ENCODE measurements at places on chromosomes 2 and 18.

GRCh38 chr2:191176801-191177438 is 26.1 kb upstream of the STAT4 start:
- no peak for DNase-seq

DNA sequence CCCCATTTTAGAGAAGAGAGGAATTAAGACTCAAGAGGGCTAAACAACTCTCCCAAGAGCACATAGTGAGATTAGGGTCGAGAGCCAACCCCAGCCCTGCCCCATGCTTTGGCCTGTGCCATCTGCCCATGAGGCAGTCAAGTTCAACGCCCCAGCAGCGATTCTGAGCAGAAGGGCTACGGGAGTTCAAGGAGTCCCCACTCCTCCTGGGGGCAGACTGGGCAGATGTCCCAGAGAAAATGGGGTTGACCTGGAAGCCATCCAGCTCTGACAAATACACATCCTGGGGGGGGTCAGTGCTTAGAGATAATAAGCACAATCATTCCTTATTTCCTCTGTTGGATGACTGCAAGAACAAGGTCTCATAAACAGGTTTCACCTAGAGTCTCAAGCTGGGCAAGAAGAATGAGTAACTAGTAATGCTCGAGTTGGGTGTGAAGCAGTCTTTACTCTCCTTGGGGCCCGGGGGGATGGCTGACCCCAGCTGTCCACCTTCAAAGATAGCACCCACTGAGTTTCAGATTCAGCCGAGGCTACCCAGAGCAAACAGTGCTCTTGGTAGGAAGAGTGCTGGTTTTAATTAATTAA is 716.4 kb downstream of the RNF144A start:
- DNase-seq, result no peak

DNA sequence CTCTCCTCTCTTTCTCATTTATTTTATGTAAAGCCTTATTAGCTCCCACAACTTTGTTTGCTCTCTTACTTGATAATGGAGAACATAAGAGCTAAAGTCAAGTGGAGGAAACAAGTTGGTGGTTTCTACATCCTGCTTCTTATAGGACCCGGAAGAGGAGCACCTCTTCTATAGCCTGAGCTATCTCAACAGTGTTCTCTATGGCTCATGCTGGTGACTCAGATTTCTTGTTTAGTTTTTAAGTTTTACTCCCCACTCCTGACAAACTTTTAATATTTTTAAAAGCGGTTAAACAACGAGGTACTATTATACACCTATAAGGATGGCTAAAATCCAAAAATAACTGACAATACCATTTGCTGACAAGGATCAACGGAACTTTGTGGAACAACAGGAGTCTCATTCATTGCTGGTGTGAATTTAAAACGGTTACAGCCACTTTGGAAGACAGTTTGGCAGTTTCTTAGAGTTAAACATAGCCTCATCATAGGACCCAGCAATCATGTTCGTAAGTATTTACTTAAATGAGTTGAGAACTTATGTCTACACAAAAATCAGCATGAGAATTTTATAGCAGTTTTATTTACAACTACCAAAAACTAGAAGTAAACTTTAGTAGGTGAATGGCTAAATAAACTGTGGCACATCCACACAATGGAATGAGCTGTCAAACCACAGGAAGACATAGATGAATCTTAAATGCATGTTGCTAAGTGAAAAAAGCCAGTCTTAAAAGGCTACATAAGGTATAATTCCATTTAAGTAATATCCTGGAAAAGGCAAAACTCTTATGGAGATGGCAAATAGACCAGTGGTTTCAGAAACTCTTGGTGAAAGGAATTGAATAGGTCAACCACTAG is 12.7 kb upstream of the CDC42EP3 start:
- DNase-seq, result peak; percentile 69

- no peak for DNase-seq
These were observed 10.6 kb downstream of the FARP2 start for GRCh38 chr2:241366678-241367077.

- DNase-seq, result peak; percentile 40
These were observed 43.9 kb upstream of the GALR1 start for GRCh38 chr18:77205769-77206168.

- no peak for DNase-seq
These were observed 155.3 kb upstream of the MYO3B start for GRCh38 chr2:170022692-170023091.

- peak; percentile 86 for DNase-seq
These were observed 67.9 kb downstream of the LRRFIP1 start for GRCh38 chr2:237695201-237695780.

DNA sequence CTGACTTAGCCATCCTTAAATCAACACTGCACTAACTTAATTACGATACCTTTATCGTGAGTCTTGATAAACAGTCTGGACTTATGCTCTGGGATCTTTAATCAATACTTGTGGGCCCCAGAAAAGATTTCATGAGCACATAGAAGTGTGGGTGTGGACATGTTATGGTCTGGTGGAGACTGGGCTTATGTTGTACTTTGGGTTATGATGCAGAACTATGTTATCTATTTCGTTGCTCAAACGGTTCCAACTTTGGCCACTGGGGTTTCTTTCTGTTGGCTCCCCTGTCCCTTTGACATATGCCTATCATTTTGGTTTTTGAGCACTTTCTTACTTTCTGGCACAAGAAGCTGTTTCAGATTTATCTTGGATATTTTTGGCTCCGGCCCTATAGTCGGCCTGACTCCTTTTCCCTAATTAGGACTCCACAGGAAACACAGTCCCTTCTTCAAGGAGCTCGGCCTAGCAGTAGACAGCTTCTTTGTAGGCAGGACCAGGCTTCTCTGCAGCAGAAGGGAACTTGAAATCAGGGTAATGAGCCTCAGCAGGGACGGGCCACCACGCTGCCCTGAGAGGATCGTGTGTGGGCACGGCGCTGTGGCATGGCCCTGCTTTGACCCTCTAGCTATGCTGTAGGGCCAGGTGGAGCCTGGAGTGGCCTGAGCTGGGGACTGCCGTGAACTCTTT is 54.6 kb upstream of the TXNDC2 start:
- DNase-seq, result no peak

DNA sequence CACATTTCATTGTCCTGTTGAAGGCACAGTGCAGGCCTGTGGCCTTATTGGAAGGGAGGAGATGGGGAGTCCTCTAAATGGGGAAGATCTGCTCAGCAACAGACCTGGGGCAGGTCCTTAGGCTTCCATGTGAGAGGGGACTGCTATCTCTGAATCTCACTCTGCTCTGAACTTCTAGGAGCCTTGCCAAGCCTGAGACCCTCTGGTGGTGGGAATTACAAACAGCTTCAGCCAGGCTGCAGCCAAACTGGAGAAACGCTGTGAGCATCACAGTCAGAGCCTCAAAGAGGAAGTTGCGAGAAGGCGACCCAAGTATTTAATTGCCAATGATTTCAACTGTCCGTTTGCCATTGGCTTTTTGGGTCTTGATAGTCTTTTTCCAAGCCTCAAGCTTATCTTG is 66.8 kb upstream of the MC2R start:
- no peak for DNase-seq

DNA sequence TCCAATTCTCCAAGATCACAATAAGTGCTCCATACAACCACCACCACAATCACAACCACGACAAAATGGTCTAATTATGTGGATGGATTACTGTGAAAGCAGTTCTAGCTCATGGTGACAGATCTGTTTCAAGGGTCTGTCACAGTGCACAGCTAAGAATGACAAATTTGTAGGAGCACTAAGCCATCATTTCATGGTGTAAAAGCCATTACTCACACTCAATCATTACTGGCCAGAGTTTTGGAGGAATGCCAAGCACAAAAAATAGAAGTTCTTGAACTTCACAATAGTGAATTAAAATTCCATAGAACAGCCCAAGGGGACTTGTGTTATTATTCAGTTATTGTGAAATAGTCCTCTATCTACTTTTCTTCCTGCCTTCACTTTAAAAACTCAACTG is 2.3 kb downstream of the CPS1 start:
- DNase-seq, result no peak

DNA sequence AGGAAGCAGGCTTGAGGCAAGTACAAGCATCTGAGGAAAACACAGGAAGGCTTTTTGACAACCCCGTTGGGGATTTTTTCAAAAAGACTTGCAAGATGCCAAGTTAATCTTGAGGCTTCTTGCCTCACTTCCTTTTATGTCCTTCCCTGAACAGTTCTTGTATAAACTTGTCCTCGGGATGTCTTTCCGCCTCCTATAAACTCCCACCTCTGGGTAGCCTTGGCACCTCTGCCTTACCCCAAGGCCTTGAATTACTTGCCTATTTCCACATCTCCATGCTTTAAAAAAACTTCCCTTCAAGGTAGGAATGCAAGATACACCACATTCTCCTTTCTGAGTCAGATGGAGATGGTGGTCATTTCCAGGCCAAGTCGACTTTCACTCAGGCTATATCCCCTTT is 106.4 kb upstream of the RBBP8 start:
- peak; percentile 56 for DNase-seq

DNA sequence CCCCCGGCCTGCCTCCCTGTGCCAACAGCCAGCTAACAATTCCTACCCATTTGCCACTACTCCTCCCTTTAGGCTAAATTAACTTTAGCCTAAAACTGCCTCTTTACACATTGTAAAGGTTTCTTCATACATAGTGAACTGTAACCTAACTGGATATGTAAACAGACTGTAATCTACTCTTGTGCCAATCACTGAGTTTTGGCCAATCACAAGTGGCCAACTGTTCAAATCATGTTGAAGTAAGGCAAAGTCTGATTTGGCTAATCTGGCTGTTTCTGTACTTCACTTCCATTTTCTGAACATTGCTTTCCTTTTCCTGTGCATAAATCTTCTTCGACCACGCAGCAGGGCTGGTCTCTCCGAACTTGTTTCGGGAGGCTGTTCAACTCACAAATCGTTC is 103.6 kb upstream of the LYPD6 start:
- no peak for DNase-seq

- no peak for DNase-seq
These were observed 93.5 kb downstream of the POLR1A start for GRCh38 chr2:86012007-86012712.

DNA sequence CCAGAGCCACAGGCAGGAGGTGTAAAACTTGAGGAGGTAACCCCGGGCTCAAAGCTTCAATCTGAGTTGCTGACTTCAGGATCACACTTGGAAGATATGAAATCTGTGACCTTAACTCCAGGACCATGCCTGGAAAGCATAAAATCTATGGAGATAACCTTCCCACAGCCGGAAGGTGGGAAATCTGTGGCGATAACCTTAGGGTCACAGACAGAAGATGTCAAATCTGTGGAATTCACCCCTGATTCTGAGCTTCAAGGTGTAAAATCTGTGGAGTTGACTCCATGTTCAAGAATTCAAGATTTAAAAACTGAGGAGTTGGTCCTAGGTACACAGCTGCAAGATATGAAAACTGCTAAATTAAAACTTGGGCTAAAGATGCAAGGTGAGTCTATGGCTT is 11.6 kb upstream of the ZNF512 start:
- no peak for DNase-seq

- DNase-seq, result no peak
These were observed 73.6 kb downstream of the SPATS2L start for GRCh38 chr2:200380091-200380561.

DNA sequence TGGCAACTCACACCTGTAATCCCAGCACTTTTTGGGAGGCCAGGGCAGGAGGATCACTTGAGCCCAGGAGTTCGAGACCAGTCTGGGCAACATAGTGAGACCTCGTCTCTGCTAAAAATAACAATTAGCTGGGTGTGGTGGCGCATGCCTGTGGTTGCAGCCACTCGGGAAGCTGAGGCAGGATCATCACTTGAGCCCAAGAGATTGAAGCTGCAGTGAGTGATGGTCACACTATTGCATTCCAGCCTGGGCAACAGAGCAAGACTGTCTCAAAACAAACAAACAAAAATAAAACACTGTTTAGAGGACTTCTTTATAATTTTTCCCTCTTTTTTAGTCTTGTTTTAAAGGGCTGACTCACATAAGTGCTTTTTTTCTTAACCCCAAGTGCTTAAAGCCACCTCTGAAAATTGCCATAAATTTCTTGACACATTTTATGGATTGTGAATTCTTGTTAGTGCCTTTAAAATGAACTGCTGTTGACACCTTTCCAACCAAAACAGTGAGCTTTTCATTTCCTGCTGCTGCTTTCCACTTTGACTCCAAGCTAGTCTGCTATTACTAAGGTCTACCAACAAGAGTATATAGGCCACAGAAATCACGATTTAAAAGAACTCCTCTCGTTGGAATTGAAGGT is 41.7 kb downstream of the CYP20A1 start:
- DNase-seq, result no peak

GRCh38 chr2:44237221-44237620 is 38.1 kb upstream of the SLC3A1 start:
- DNase-seq, result no peak

GRCh38 chr18:41969881-41970280 is 14.8 kb downstream of the PIK3C3 start:
- DNase-seq, result no peak

GRCh38 chr2:200617156-200618053 is 31.6 kb downstream of the AOX1 start:
- no peak for DNase-seq

DNA sequence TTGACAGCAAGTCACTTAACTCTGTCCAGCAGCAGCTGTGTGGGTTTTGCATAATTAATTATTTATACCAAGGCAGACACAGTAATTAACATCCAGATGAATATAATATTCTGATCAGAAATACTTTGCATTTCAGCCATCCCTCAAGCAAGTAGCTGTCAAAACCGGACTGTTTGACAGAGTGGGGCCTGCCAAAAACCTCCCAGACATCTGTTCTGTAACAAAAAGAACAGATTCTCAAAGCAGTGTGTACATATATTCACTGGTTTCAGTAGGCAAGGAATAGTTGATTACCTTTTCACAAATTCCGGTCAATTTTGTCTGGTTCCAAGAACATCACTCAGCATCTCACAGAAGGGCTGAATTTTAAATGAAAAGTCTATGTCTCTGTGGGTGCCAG is 291.6 kb downstream of the CMPK2 start:
- no peak for DNase-seq

- peak; percentile 24 for DNase-seq
These were observed 94.0 kb downstream of the CDK15 start for GRCh38 chr2:201900362-201900761.

DNA sequence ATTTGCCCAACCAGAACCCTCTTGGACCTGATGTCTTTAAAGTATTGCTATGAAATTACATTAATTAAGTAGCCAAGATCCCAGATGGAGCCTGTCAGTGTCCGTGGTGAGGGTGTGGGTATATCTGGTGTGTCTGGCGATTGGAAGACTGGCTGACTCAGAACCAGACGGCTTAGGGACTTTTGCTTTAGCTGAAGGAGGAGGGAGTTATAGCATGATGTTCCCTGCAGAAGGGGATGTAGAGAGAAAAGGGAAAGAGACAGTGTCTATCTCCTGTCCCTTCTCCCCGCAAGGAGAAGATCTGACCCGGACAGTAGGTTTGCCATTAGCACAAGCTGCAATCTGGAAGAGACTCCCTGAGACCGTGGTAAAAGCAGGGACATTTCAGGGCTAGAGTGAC is 60.6 kb downstream of the POU3F3 start:
- no peak for DNase-seq

All from MV-4-11 (cell line).